Natural killer cell (primary cell): ENCODE measurements at places on chromosomes 11 and 22. TPM values are rescaled to one million over a fixed set of nuclear protein-coding genes. Genes with fewer than 3 reads are reported as not detected.

Gene INS
- total RNA-seq = not detected

Gene PYGM
- 4.1 TPM for total RNA-seq

Gene ROM1
- 2.6 TPM for total RNA-seq

Gene TIMM8B
- total RNA-seq = 17.0 TPM

Gene ACTN3
- total RNA-seq = 0.50 TPM

- no peak overlapping the region for H3K4me3 ChIP-seq
- H3K36me3 ChIP-seq = peaks cover 20% of the 10 kb centered on the region
- peak; percentile 49 for DNase-seq
- H3K4me1 ChIP-seq = no peaks in the 10 kb centered on the region
- no peaks in the 10 kb centered on the region for H3K27me3 ChIP-seq
- no peak overlapping the region for H3K27ac ChIP-seq
Measured at GRCh38 chr11:43419460-43419859, 60.7 kb downstream of the TTC17 start.

GRCh38 chr11:87351676-87352075 is 313.9 kb downstream of the TMEM135 start:
- no peak for DNase-seq
- H3K36me3 ChIP-seq = no peaks in the 10 kb centered on the region
- no peaks in the 10 kb centered on the region for H3K27me3 ChIP-seq
- H3K4me1 ChIP-seq = peaks cover 8% of the 10 kb centered on the region
- no peak overlapping the region for H3K4me3 ChIP-seq

- no peak overlapping the region for H3K4me3 ChIP-seq
- no peaks in the 10 kb centered on the region for H3K27me3 ChIP-seq
- peaks cover 61% of the 10 kb centered on the region for H3K36me3 ChIP-seq
- H3K27ac ChIP-seq = no peak overlapping the region
- H3K4me1 ChIP-seq = no peaks in the 10 kb centered on the region
- DNase-seq = no peak
Measured at GRCh38 chr22:29670626-29671025, 49.2 kb upstream of the CABP7 start.

- DNase-seq = no peak
- peaks cover 20% of the 10 kb centered on the region for H3K4me1 ChIP-seq
- H3K36me3 ChIP-seq = no peaks in the 10 kb centered on the region
- H3K27ac ChIP-seq = no peak overlapping the region
Measured at GRCh38 chr11:119359365-119360214, 13.1 kb upstream of the MFRP start.

- no peaks in the 10 kb centered on the region for H3K4me1 ChIP-seq
- H3K36me3 ChIP-seq = no peaks in the 10 kb centered on the region
- H3K4me3 ChIP-seq = no peak overlapping the region
- DNase-seq = no peak
Measured at GRCh38 chr11:115682888-115683287, 178.7 kb upstream of the CADM1 start.

DNA sequence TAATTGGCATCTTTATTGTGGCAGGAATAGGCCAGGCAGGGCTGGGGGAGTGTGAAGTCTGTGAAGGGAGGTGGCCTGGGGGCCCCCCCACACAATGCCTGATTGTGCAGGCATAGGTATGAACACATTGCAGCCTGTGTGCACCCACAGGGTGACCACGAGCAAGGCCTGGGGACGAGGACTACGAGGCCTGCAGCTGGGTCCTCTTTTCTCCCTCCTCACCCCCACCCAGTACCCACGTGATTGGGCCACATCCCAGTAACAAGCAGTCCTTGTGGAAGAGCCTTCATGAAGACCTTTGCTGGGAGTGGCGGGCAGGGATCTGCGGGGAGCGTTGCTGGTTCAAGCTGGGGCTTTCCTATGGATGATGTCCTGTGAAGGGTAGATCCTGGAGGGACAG is 29.3 kb downstream of the ZBTB16 start:
- no peak for DNase-seq
- no peaks in the 10 kb centered on the region for H3K27me3 ChIP-seq
- peaks cover 95% of the 10 kb centered on the region for H3K4me1 ChIP-seq
- H3K27ac ChIP-seq = peak overlapping the region; percentile 19
- H3K36me3 ChIP-seq = no peaks in the 10 kb centered on the region

DNA sequence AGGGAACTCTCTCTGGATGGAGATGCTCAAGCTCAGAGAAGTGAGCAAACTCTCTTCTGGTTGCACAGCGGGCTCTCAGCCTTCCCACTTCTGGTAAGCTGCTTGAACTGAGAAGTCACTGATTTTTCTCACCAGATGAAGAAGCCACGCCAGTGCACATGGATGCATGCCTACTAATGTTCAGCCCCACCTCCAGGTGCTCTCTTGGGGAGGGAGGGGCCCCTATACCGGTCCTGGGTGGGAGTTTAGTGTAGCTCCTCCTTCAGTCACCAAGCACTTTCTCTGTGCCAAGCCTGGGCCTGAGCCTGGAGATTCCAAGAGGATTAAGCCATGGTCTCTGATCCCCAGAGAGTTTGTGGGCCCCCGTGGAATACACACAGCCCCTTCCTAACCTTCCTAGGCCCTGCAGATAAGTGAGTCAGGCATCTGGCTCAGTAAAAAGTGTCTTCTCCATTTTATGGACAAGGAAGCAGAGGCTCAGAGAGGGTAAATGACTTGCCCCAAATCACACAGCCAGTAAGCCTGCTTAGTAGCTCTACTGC is 142.2 kb downstream of the ST3GAL4 start:
- DNase-seq = no peak
- H3K36me3 ChIP-seq = no peaks in the 10 kb centered on the region
- no peaks in the 10 kb centered on the region for H3K4me1 ChIP-seq
- no peaks in the 10 kb centered on the region for H3K27me3 ChIP-seq

DNA sequence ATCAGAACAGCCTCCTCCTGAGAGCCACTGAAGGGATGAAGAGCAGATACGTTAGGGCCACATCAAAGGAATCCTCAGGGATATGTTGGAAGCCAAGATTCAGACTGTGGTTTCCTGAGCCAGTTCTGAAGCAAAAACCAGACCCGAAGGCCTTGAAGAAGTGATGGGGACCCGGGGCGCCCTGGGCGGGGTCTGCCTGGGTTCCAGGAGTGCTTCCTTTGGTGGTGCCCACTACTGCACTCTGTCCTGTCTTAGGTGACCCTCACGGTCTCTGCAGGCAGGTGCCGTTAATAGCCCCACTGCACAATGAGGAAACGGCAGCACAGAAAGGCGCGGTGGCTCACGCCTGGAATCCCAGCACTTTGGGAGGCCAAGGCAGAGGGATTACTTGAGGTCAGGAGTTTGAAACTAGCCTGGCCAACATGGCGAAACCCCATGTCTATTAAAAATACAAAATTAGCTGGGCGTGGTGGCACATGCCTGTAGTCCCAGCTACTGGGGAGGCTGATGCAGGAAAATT is 12.9 kb upstream of the SH3BP1 start:
- H3K4me1 ChIP-seq = peaks cover 85% of the 10 kb centered on the region
- H3K27me3 ChIP-seq = no peaks in the 10 kb centered on the region
- DNase-seq = no peak
